Activated CD8-positive, alpha-beta memory T cell treated with anti-CD3 and anti-CD28 coated beads for 1 hour (primary cell): ENCODE measurements at places on chromosomes 2 and 18.

- no peak for DNase-seq
Measured at GRCh38 chr2:227504700-227505099, 32.7 kb downstream of the AGFG1 start.

GRCh38 chr2:241672243-241673188 is 14.1 kb downstream of the DTYMK start:
- no peak for DNase-seq

DNA sequence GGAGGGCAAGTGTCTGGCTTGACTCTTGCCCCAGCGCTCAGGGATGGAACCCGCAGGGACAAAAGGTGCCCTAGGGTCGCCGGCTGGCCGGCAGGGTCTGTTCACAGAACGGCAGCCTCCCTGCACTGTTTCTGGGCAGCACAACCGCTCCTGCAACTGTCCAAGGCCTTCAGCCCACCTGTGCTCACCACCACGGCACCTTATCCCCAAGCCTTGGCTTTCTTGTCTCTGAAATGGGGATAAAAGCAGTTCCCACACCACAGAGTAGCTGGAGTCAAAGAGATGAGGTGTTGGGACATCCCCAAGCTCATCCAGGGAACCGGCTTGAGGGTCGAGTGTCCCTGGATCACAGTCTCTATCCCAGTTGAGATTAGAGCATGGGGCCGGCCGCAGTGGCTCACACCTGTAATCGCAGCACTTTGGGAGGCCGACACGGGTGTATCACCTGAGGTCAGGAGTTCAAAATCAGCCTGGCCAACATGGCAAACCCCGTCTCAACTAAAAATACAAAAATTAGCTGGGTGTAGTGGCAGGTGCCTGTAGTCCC is 4.7 kb downstream of the SNORC start:
- DNase-seq = no peak

DNA sequence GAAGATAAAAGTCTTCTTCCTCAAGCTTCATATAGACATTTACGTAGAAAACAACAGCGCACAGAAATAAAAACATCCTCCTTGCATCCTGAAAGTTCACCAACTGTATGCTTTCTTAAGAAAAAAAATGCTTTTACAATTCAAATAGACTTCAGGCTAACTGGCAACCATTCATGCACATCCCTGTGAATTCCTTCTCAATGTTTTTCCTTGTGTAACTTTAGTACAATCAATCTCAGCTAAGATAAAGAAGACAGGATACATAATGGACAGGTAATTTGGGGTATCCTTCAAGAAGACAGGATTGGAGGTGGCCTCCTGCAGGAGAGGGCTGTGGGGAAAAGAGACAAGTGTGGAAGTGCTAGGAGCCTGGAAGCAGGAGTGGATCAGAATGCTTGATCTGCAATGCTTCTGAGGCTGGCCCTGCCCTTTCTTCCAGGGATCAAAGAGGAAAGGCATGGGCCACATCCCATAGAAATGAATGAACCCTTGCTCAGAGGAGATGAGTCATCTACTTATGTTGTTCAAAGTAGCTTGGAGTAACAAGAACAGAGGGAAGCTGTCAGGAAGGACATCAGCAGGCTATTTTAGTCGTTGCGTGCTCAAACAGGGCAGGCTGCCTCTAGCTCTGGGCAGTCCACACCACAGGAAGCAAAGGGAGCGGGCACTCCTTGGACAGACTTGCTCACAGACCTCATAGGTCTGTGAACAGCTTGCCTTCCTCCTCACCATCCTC is 126.6 kb downstream of the TMEM131 start:
- DNase-seq = no peak

DNA sequence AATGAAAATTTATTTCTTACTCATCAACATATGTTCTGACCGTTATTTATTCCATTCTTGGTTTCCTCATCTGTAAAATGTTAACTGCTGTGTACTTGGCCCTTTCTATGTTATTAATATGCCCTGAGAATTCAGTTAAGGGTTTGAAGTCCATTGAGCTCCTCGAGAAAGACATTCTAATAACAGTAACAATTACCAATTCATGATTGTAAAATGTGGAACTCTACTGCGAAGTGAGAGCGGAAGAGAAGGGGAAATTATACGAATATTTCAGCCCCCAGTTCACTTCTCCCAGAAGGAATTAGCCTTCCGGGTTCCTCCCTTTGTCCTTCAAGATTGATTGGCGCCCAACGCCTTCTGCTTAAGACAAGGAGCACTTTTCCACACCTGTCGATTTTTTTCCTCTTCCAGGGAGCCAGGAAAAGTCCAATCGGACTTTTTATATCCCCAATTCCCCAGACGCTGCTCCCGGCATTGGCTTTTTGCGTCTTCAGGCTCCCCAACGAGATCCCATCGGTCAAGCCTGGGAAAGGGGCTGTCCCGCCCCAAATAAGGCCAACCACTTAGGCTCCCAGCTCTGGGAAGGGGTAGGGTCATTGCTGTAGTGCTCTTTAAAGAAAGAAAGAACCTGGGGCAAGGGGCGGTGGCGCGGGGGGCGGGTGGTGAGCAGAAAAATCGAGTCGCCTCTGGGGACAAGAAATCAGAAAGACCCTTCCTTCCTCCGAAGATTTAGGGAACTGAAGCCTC is 1.6 kb downstream of the DSC2 start:
- no peak for DNase-seq

DNA sequence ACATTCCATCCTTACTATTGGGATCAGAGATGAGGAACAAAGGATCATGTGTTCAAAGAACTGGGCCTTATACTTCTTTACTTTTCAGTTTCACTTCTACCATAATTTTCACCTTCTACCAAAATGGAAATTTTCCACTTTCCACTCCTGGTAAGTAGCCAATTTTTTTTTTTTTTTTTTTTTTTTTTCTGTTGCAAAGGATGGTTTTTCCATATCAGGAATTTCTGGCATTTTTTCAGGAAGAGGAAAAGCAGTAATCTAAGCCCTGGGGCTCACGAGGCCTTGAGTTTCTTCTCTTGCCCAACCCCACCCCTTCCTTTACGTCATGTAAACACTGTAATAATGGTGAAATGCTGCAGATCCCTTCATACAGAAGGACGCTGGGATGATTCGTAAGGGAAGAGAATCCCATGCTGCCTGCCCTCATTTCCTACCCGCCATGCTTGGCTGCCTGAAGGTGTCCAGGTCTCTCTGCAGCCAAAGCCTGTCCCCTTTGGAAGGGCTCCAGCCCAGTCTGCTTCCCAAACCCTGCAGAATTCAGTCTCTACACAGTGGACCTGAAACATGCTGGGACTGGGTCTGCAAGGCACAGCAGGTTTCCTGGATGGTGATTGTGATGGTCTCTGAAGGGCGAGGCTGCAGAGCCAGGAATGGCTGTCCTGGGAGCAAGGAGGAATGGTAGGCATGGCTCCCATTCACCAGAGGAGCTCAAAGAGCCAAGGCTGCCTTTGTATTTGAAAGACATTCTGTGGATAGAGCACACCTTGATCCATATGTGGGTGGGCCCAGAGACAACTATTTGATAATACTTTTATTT is 57.0 kb downstream of the EFR3B start:
- DNase-seq = no peak

GRCh38 chr18:7637269-7637668 is 70.2 kb downstream of the PTPRM start:
- no peak for DNase-seq

GRCh38 chr2:14751581-14751980 is 119.1 kb downstream of the LRATD1 start:
- DNase-seq = no peak

DNA sequence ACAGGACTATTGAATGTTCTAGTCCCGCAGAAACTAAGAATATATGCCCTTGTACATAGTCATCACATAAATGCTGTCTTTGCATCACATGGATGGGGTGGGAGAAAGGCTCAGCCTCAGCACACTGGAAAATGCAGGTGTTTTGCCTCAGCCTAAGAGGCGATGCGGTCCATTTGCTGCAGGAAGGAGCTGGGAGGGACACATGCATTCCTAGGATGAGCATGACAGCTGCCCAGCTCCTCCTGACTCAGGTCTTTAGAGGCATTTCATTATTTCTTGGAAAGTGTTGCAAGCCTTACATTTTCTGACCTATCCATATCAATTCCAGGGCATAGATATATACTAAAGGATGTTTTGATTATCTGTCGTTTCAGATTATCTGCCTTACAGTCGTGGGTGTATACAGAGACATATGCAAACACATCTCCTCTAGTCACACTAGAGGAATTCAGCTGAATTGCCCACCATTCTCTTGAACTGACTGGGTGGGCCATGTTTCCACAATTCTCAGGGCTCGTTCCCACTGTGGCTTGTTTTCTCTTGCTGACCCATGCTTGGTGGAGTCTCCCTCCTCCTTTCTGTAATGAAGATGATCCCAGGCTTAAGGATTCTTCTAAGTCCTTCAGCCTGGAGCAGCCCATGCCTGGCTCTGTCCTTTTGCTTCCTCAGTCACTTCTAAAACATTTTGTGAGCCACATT is 156.9 kb downstream of the SETBP1 start:
- DNase-seq = no peak

DNA sequence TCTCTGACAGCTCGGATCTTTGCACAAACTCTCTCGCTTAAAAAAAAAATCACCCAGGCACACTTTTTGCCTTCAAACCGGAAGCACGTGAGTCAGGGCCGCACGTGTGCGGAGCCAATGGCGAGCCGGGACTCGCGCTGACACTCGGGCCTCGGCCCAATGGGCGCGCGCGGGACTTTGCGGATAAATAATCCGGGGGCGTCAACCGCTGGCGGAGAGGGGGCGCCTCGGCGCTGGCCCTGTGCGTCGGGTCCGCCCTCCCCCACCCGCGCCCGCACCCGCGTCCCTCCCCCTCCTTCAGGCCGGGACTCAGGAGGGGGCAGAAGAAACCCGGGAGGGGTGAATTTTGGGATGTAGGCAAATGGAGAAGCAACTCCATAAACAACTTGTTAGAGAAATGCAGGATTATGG is 319 bp upstream of the EN1 start:
- no peak for DNase-seq

GRCh38 chr2:83844490-83844889 is 614.6 kb downstream of the SUCLG1 start:
- no peak for DNase-seq

DNA sequence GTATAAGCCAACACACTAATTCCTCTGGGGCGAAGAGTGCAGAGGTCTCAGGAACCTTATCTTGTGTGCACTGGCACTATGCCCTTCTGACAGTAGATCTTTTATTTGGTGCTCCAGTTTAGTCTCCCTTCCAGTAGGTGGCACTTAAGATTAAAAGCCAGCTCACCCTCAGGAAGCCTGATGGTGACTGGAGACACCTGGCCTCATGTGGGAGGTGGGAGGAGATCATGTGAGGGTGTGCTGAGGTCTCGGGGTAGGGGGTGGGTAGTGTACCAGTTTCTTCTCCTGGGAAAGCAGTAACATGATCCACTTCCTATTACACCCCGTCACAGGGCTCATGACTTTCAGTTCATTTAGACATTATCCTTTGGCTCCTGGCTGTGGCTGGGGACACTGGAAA is 654.9 kb downstream of the ADCYAP1 start:
- DNase-seq = no peak

DNA sequence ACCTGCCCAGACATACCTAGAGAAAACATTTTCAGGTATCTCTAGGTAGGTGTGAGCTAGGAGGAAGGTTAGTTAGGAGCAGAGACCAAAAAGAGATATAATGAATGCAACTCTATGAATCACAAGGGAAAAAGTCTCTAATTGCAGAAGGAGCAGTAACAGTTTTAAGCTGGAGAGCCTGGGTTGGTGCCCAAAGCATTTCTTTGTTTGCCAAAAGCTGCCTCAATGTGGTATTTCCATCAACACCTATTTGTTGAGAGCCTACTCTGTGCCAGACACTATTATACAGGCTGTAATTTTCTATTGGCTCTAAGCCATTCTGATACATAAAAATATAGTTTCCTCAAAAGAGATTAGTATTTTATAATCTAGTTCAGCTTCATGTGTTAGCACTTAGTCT is 141.6 kb downstream of the UBE2E3 start:
- DNase-seq = no peak

- no peak for DNase-seq
Measured at GRCh38 chr2:187617905-187618304, 63.7 kb upstream of the TFPI start.
